ENCODE measurements at places on chromosomes 7 and 10. TPM values are rescaled to one million over a fixed set of nuclear protein-coding genes. Genes with fewer than 3 reads are reported as not detected.

DNA sequence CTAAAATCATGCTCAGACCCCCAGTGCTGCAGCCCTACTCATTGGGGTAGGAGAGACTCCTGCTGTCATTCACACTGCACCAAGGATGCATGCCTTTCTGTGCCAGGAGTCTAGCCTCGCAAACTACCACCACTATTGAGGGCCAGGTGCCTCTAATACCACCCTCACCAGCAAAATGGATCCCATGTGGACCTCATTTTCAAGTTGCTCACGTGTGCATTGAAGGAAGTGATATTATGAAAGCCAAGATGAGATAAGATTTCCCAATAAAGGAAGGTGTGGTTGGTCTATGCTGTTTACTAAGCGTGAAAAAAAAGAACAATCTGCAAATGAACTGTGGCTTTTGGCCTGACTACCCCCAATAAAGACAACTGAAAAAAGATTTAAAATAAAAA is 7.2 kb upstream of the LAMTOR4 start:
- no peak for DNase-seq

DNA sequence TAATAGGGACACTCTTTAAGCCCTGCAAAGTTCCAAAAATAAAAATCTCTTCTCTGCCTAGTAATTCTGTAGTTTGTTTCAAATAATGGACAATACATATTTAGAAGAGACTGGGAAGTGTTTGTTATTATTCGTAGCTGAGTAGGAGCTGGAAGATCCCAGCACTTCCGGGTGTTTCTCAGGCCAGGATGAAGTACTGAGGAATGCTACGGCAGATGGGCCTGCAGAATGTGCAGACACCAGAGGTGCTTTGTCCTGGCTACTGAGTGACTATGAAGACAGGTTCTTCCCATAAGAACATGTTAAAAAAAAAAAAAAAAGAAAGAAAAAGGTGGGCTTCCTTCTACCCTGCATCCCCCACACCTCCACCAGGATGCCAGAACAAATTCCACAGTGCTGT is 36.1 kb downstream of the ETV1 start:
- no peak for DNase-seq

DNA sequence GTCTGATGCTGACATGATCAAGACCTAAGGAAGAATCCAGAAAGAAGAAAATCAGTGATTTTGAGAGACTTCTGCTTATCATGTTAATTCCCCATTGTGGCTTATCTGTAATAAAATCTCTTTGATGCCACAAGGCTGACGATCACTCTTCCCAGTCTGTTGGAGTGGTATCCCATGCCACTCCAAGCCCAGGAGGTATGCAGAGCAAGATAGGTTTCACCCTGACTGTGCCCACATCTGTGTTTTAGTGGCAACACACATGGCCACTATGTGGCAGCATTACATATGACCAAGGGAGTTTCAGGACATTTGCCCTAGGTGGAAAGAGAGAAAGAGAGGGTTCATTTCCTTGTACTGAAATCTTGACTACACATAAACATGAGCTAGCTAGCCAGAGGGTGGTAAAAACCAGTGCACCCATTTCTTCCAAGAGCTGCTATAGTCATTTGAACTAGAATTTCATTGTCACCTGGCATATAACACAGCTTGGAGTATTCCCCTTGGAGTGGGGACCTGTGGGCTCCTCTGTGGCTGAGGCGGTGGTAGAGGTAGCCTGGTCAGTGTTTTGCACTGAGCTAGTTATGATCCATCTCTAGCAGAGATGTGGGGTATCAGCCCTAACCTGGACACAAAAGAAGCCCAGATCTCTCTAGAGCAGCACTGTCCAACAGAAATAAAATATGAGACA is 20.8 kb downstream of the LAMB4 start:
- peak; percentile 37 for DNase-seq

The UNCX gene
- total RNA-seq = not detected

The MMP21 gene
- 0.05 TPM for total RNA-seq

Measured in M059J (cell line).